ENCODE measurements at places on chromosomes 13 and 19. TPM values are rescaled to one million over a fixed set of nuclear protein-coding genes. Genes with fewer than 3 reads are reported as not detected.

Gene ADGRE2
- 0.83 TPM for total RNA-seq

Gene KLK3
- total RNA-seq, result not detected

Gene LYPD5
- total RNA-seq, result 0.51 TPM

Gene TTC9B
- not detected for total RNA-seq

Gene ZNF490
- total RNA-seq, result 6.8 TPM
